Astrocyte (in vitro differentiated cells and primary cell): ENCODE measurements at places on chromosomes 7 and 10.
A peak's percentile ranks its signal among the peaks of the same experiment; 100 is the strongest.

DNA sequence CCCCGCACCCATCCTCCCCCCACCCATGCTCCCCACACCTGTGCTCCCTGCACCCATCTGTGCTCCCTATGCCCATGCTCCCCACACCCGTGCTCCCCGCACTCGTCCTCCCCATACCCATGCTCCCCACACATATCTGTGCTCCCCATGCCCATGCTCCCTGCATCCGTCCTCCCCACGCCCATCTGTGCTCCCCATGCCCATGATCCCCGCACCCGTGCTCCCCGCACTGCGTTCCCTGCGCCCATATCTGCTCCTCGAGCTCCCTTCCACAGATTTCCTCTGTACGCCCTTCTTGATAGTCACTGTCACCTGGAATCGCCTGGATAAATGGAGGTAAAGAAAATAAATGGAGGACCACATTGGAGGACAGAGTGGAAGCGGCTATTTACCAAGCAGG lies 9.9 kb downstream of the DIP2C start:
- no peak for DNase-seq
- H3K4me1 ChIP-seq: peaks cover 26% of the 10 kb centered on the region
- H3K27me3 ChIP-seq: no peaks in the 10 kb centered on the region

- no peak overlapping the region for H3K4me3 ChIP-seq
- H3K36me3 ChIP-seq: no peaks in the 10 kb centered on the region
- H3K4me1 ChIP-seq: no peaks in the 10 kb centered on the region
- no peaks in the 10 kb centered on the region for H3K27me3 ChIP-seq
- DNase-seq: no peak
Observed at GRCh38 chr10:117933036-117933435, 113.7 kb downstream of the RAB11FIP2 start.

DNA sequence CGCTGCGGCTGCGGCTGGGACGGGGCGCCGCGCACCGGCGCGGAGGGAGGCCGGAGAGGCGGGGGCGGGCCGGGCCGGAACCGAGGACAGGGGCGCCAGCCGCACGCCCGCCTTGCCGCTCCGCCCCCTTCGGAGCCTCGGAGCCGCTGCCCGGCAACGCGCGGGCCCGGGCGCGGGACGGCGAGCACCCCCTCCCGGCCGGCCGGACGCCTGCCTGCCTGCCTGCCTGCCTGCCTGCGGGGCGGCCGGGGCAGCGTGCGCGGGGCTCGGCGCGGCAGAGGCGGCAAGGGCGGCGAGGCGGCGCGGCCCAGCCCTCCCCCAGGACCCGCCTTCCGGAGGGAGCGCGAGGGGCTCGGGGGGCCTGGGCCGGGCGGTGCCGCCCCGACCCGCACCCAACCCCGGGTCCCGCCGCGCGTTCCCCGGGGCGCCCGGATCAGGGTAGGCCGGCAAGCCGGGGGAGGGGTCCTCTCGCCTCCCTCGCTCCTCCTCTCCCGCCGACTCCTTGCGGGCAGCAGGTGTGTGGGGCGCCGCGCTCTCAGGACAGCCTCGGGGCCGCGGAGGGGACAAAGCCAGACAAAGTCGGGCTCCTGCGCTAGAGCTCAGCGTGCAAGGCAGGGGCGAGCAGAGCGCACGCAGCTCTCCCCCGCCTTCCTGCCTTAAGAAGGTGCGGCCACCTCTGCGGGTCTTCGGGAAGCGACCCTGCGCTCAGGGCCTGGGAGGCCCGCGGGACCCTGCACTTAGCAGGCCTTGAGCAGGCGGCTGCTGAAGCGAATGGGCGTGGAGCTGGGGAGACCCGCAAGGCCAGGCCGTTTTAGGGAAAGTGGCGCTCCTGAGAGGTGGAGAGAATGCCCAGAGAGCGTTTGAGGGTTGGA lies at the start of gene KIAA1549:
KIAA1549 (minus strand) TSS at position 58 of the 872 bp plus-strand sequence. CDS start 120 bp downstream, outside the sequence.
- H3K4me3 ChIP-seq: peak within 1 kb of the TSS; percentile 83
- H3K4me1 ChIP-seq: peaks cover 9% of the 10 kb centered on the region
- H3K27ac ChIP-seq: peak within 1 kb of the TSS; percentile 26
- no peaks in the 10 kb centered on the region for H3K36me3 ChIP-seq
- DNase-seq: peak; percentile 39
- no peaks in the 10 kb centered on the region for H3K27me3 ChIP-seq

GRCh38 chr10:129955601-129956285 lies 8.3 kb downstream of the EBF3 start:
- H3K4me3 ChIP-seq: no peak overlapping the region
- peaks cover 57% of the 10 kb centered on the region for H3K27me3 ChIP-seq
- peaks cover 2% of the 10 kb centered on the region for H3K4me1 ChIP-seq
- H3K36me3 ChIP-seq: no peaks in the 10 kb centered on the region

DNA sequence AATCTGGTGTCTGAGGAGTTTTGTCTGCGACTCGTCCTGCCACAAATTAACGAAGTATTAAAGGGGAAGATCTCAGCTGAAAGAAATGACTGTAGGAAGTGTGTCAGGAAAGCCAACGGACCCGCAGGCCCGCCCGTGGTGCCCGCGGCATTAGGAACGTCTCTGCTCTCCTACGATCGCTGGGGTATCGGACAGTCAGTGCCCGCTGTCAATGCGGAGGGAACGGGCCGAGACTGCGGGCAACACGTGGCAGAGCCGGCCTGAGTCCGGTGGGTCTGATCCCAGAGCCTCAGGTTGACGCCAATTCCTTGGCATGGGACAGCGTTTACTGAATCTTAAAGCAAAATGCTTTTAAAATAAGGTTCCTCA lies 128.7 kb downstream of the KBTBD2 start:
- H3K4me3 ChIP-seq: no peak overlapping the region
- no peak for DNase-seq
- no peaks in the 10 kb centered on the region for H3K4me1 ChIP-seq
- no peaks in the 10 kb centered on the region for H3K36me3 ChIP-seq
- no peak overlapping the region for H3K27ac ChIP-seq

GRCh38 chr7:130374507-130374906 lies 5.8 kb upstream of the CPA1 start:
- DNase-seq: no peak
- no peak overlapping the region for H3K4me3 ChIP-seq
- peak overlapping the region; percentile 96 for H3K27ac ChIP-seq

DNA sequence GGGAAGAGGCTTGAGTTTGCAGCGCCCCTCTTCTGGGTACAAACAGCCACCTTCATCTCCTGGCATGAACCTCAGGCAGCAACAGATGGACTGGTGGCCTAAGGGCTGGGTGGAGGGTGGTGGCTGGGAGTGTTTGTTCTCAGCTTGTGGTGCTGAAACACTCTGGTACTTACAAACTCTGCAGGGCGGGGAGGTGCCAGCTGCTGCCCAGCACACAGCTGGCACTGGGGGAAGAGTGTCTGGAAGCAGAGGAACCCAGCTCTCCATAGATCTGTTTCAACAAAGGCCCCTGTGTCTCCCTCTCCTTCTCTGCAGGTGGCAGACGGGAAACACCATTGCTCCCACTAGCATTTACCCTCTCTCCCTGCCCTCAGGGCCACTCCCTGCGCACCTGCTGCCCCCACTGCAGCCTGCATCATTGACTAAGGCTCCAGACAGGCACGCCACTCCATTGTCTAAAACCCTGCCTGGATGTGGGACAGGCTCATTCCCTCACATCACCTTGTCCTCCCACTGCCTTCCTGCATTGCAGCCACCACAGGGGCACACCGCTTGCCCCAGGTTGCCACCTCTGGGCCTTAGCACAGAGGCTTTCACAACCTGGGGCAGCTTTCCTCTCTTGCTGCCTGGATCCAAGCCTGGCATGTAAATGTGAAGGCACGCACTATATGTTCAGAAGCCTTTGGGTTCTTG lies 6.5 kb downstream of the ARHGAP22 start:
- H3K27ac ChIP-seq: no peak overlapping the region
- no peak for DNase-seq
- H3K4me1 ChIP-seq: peaks cover 20% of the 10 kb centered on the region
- peaks cover 3% of the 10 kb centered on the region for H3K36me3 ChIP-seq

DNA sequence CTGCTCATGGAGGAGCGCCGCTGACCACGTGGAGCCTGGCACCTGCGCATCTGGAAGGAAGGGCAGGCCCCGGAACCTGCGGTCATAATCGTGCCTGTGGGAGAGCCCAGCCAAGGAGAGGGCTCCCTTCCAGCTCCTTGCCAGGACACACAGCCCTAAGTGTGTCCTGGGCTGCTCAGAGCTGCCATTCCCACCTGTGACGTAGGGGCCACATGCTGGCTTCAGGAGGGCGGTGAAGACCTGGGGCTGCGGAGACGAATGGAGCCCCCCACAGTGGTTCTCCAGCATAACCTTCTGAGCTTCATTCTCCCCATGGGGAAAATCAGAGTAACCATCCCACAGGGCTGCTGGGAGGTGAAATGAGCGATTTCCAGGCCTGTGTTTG lies 127.6 kb upstream of the CHST15 start:
- no peak overlapping the region for H3K27ac ChIP-seq
- peaks cover 30% of the 10 kb centered on the region for H3K4me1 ChIP-seq
- peaks cover 9% of the 10 kb centered on the region for H3K27me3 ChIP-seq
- DNase-seq: no peak
- H3K36me3 ChIP-seq: no peaks in the 10 kb centered on the region

- no peak overlapping the region for H3K27ac ChIP-seq
- peaks cover 2% of the 10 kb centered on the region for H3K27me3 ChIP-seq
- H3K4me1 ChIP-seq: no peaks in the 10 kb centered on the region
- no peak overlapping the region for H3K4me3 ChIP-seq
- no peaks in the 10 kb centered on the region for H3K36me3 ChIP-seq
Observed at GRCh38 chr7:154842591-154842990, 160.3 kb downstream of the PAXIP1 start.

DNA sequence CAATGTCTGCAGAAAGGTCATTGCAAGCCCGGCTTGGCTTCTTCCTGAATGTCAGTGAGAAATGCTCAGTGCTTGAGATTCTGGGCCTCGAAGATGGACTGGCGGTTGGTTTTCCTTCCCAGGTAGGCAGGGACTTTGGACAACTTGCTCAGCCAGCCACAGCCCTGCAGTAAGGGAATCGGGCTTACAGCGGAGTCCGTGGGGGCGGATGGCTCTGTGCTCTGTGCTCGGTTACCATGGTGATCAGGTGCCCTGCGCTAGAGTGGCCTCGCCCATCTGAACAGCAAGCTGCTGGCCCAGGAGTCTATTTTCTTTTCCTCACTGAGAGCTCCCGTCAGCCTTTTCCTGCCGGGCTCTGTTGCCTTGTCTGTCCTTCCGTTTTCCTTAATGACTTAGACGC lies 77.8 kb upstream of the SH2B2 start:
- no peak overlapping the region for H3K27ac ChIP-seq
- no peaks in the 10 kb centered on the region for H3K27me3 ChIP-seq
- H3K4me3 ChIP-seq: no peak overlapping the region
- peaks cover 5% of the 10 kb centered on the region for H3K36me3 ChIP-seq
- no peak for DNase-seq
- no peaks in the 10 kb centered on the region for H3K4me1 ChIP-seq

DNA sequence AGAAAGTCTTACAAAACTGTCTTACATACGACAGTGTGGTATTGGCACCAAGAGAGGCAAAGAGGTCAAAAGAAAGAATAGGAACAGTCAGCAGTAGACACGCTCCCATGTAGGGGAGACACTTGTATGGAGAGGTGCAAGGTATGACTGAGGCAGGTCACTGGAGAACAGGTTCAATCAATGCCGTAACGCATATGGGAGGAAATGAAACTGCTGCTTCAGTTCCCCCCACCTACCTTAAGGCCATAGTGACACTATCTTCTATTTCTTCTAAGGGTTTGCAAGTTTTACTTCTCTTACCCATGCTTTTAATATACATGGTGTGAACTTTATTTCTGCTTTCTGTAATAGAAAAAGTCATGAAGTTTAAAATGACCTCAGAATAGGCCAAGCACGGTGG lies 5.5 kb upstream of the PITRM1 start:
- H3K4me3 ChIP-seq: no peak overlapping the region
- no peak overlapping the region for H3K27ac ChIP-seq
- no peaks in the 10 kb centered on the region for H3K4me1 ChIP-seq
- DNase-seq: no peak
- no peaks in the 10 kb centered on the region for H3K36me3 ChIP-seq
- peaks cover 5% of the 10 kb centered on the region for H3K27me3 ChIP-seq

GRCh38 chr7:142587578-142588191 lies 161.6 kb upstream of the PRSS1 start:
- H3K4me1 ChIP-seq: peaks cover 10% of the 10 kb centered on the region
- peak; percentile 61 for DNase-seq
- no peaks in the 10 kb centered on the region for H3K27me3 ChIP-seq
- no peaks in the 10 kb centered on the region for H3K36me3 ChIP-seq
- H3K27ac ChIP-seq: no peak overlapping the region
- no peak overlapping the region for H3K4me3 ChIP-seq

DNA sequence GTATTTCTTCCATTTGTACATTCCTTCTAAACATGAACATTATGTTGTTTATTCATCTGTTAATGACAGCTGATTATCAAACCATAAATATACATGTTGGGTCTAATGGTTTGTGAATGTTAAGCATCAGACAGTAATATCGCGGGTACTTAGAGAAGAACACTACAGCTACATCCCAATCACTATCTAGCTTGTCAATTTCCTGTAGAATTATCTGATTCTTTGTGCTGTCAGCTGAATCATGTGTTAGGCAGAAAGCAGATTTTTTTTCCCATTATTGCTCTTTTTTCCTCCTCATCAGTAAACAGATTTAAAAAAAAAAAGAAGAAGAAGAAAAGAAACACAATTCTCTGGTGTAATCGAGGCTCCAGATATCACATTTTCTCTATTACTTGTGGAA lies 183.6 kb upstream of the CTBP2 start:
- H3K27me3 ChIP-seq: no peaks in the 10 kb centered on the region
- no peaks in the 10 kb centered on the region for H3K4me1 ChIP-seq
- H3K4me3 ChIP-seq: no peak overlapping the region
- H3K36me3 ChIP-seq: no peaks in the 10 kb centered on the region
- DNase-seq: no peak
- no peak overlapping the region for H3K27ac ChIP-seq

GRCh38 chr10:62381385-62382102 lies 7.4 kb downstream of the ZNF365 start:
- no peaks in the 10 kb centered on the region for H3K36me3 ChIP-seq
- no peaks in the 10 kb centered on the region for H3K27me3 ChIP-seq
- H3K27ac ChIP-seq: no peak overlapping the region

DNA sequence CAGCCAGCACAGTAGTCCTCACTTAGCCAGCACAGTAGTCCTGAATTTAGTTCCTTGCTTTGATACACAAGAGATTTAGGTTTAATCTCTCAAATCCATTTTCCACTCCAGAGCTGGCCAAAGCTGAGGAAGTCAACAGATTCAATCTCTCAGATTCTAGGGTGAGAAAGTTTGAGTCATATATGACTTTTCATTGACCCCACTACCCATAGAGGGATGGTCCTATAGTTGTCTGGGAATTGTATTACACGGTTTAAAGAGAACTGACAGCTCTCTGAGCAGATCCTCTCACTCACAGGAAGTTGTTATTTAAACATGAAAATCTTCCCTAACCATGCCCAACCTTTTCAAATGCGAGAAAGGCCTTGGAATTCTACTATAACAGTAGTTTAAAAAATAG lies 641.8 kb upstream of the SEMA3D start:
- H3K27me3 ChIP-seq: no peaks in the 10 kb centered on the region
- H3K4me1 ChIP-seq: no peaks in the 10 kb centered on the region
- H3K36me3 ChIP-seq: no peaks in the 10 kb centered on the region
- DNase-seq: no peak
- H3K4me3 ChIP-seq: no peak overlapping the region
